Right lung (tissue), 10 donors: ENCODE measurements at places on chromosomes 2 and 18. TPM values are rescaled to one million over a fixed set of nuclear protein-coding genes. Genes with fewer than 3 reads are reported as not detected.

Gene LGALSL
- polyA plus RNA-seq, result 80.1 TPM

DNA sequence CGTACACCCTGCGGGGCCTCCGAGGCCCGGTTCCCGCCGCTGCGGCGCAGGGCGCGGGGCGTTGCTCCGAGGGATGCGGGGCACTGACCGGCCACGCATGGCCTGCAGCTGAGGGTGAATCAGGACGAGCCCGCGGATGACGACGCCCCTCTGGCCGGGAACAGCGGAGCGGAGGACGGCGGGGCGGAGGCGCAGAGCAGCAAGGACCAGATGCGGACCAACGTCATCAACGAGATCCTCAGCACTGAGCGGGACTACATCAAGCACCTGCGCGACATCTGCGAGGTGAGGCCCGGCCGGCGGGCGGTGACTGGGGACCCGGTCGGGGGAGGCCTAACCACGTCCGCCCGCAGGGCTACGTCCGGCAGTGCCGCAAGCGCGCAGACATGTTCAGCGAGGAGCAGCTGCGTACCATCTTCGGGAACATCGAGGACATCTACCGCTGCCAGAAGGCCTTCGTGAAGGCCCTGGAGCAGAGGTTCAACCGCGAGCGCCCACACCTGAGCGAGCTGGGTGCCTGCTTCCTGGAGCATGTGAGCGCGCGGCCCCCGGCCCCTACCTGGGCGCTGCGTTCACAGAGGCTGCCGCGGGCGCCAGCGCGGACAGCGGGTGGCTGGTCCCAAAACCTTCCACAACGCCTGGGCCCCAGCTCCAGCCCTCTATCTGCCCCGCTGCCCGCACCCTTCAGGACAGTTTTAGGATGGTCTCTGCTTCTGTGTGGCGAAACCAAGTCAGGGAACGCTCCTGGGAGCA is 53.2 kb downstream of the FAM168B start:
- DNase-seq, result no peak

Gene COLEC11
- 3.8 TPM for polyA plus RNA-seq

GRCh38 chr2:135676031-135676430 is 65.6 kb upstream of the UBXN4 start:
- DNase-seq, result no peak

GRCh38 chr18:73509460-73509859 is 638.2 kb downstream of the FBXO15 start:
- DNase-seq, result no peak

DNA sequence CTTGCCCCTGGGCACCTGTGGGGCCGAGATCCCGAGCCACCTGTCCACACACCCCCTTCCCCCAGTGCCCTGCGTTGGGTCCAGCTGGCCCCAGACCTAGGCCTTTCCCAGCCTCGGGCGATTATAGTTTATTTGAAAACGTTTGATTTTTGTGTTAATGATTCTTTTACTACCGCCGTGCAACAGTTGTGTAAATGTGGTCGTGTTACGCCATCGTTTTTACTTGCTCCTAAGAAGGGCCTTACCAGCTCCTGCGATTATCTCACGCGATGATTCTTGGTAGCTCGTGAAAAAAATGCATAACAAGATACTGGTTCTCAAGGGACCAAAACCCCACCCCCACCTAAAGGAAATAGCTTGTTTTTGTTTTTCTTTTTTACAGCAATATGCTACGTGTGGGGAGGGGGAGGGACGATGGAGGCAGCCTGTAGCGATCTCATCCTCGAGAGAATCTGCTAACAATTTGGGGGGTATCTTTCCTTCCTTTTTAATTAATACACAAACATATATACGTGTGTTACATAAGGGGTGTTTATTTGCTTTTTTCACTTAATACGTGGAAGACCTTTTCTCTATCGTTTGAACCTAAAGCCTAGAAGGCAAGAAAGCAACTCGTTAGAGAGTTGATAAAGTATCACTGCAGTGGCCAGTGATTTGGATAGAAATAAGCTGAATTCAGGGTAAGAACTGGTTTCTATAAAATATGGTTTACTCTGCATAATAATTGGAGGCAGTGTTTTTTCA is 1.0 kb downstream of the ZDBF2 start:
- DNase-seq, result no peak

DNA sequence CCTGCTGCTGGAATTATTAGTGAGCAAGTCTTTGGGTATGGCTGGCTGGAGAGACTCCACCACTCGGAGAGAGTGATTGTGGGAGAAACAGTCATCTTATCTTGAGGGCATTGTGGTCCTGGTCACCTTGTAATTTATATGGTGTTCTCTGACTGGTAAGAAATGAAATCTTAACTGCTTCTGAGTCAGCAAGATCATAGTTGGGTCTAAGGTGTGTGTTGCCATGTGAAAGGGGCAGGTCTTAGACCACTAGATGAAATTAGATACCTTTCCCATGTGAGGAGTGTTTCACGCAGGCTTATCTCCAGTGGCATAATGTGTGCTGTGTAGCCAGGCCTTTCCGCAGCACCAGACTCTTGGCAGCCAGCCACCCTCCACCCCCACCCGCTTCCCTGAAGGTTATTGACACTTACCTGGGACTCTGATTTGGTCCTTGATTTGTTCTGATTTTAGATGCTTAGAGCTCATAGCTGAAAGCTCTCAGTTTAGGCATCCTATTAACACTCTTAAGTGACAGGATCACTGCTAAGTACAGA is 7.7 kb downstream of the MAPRE3 start:
- DNase-seq, result no peak

DNA sequence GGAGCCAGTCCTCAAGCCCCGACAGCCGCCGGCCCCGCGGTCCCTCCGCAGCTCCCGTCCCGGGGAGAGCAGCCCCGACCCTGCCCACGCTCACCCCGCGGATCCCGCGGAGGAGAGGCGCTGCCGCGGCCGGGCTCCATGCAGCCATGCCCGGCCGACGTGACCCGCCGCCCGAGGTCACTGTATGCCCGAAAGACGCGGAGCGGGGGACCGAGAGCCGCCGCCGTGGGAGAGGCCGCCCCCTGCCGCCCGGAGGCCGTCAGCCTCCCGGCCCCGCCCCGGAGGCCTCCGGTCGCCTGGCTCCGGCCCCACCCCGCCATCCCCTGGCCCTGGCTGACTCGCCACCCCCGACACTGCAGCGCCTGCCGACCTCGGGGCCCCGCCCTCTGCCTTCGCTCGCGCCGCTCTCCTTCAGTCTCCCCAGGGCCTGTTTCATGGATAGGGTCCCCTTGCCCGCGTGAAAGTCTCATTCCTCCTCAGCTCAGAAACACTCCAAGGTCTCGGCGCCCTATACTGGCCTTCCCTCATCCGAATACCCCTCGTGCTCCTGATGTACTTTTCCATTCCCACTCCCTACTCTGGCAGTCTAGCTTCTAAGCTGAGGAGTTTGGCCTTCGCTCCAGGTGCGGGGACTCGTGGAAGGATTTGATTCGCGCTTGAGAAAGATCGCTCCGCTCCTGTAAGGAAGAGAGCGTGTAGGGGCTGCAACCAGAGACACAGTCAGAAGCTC is at the start of gene BOLA3:
TSS of gene BOLA3 (minus strand) at position 186 of the 730 bp plus-strand sequence. CDS start at position 148, 38 bp downstream.
- peak; percentile 81 for DNase-seq

- no peak for DNase-seq
These were observed 18.5 kb downstream of the PMAIP1 start for GRCh38 chr18:59918320-59918755.

GRCh38 chr2:22002066-22002465 is 878.3 kb downstream of the TDRD15 start:
- DNase-seq, result no peak

DNA sequence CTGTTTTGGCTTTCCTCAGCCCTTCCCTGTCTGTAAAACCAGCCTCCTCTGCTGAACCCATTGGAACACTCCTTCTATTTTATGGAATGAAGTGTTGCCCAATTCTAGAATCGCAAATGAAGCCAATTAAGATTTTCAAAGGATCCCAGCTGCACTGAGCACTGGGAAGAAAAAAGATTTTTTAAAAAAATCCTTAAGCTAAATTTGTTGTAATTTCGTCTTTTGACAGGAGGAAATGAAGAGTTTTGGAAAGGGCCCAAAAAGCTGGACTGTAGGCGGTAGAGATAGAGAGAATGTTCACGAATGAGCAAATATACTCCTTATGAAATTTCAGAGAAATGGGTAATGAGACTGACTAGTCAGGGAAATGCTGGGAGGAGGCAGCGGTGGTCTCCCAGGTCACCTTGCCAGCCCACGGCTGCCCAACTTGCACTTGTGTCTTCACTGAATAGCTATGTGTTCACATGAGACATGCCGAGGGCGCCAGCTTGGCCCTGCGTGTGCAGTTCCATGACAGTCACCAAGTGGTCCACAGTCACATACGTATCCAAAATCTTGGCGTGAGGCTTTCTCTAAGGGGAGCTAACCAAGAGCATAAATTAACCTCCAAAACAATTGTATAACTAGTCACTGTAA is 69.9 kb downstream of the SGPP2 start:
- peak; percentile 72 for DNase-seq

DNA sequence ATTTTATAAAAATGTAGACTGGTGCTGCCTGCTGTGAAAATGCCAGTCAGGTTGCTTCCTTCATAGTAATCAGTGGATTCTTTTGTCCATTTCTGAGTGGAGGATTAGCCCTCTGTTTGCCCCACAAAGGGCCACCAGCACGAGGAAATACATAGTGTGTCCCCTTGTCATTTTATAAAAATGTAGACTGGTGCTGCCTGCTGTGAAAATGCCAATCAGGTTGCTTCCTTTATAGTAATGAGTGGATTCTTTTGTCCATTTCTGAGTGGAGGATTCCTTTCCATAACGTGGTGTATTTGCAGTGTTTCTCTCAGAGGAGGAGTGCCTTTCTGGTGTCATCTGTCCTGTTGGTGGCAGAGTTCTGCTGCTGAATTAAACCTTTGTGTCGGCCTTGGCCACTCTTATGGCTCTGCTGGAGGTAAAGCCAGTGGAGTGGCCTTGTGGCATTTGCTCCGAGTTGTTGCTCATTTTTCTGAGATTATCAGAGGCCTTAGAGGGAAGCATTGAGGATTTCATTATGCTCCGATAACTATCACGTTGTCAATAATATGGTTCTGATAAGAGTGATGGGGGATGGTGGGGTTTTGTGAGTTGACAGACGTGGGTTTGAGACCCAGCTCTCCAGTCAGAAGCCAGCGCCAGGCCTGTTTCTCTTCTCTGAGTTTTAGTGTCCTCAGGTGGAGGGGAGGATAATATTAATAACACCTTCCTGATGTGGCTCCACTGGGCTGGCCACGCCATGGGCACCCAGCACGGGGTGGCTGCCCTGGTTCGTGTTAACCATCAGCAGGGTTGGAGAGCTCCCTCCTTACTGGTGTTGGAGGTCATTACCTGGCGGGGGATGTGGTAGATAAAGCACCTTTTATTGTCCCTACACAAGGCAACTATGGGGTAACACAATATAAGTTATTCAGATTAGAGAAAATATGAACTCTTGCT is 96.6 kb downstream of the NEDD4L start:
- DNase-seq, result no peak

DNA sequence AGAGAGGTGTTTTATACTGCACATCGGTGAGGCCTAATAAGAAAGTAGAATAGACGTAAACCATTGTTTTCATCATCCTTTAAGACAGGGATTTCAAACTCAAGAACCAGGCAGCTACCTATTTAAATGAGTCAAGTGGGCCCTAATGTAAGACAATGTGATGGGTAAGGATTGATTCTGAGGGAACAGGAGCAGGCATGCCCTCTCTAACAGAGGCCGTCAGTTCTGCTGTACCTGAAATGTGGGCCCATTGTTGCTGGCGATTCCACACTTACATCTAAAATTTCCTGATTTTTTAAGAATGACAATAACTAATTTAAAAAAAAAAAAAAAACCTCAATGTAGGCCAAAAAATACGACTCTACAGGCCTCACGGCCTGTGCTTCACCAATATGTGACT is 67.5 kb downstream of the ACSL3 start:
- no peak for DNase-seq

GRCh38 chr18:75548353-75548905 is 120.9 kb upstream of the SMIM21 start:
- DNase-seq, result no peak

DNA sequence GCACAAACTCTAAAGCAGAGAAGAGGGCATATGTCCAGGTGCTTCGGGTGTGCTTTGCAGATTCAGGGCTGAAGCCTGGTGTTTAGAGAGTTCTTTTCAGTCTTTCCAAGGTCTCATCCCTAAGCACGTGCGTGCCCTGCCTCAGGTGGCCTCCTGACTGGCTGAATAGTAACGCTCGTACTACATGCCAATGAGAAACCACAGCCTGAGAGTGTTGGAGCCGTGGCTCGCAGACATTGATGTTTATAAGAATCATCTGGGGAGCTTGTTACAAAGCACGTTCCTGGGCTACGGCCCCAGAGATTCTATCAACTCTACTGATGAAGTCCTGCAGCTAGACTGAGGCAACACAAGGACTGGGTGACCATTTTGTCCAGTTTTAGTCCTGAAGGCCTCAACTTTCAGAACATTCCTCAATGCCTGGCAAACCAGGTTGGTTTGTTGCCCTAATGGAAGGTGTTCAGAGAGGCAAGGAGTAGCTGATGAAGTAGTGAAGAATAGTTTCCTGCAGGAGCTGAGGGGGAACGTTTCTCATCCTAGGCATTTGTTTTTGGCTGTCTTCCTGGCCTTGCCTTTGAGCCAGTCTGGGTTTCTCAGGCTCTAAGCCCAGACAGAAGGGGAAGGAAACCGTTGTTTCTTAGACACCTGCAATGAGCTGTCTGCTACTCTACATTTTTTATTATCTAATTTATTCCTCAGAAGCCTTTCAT is 31.5 kb upstream of the HAAO start:
- DNase-seq, result no peak

Gene SERPINB13
- polyA plus RNA-seq, result not detected

GRCh38 chr18:13464432-13465123 is 246.0 kb downstream of the LDLRAD4 start:
- DNase-seq, result no peak

Gene SCN1A
- 0.24 TPM for polyA plus RNA-seq

Gene CFAP221
- 12.2 TPM for polyA plus RNA-seq

GRCh38 chr2:215060861-215061536 is 77.4 kb downstream of the ABCA12 start:
- DNase-seq, result no peak

Gene CRYBA2
- not detected for polyA plus RNA-seq

- no peak for DNase-seq
These were observed 1588.2 kb downstream of the LRP1B start for GRCh38 chr2:140542627-140543026.

GRCh38 chr18:23827681-23828080 is 138.4 kb downstream of the LAMA3 start:
- DNase-seq, result no peak

GRCh38 chr2:99793022-99793421 is 303.2 kb upstream of the REV1 start:
- DNase-seq, result no peak

Gene CNTNAP5
- not detected for polyA plus RNA-seq

GRCh38 chr2:223772363-223772762 is 65.0 kb downstream of the AP1S3 start:
- DNase-seq, result no peak
